ENCODE measurements at places on chromosomes 11 and 22.

DNA sequence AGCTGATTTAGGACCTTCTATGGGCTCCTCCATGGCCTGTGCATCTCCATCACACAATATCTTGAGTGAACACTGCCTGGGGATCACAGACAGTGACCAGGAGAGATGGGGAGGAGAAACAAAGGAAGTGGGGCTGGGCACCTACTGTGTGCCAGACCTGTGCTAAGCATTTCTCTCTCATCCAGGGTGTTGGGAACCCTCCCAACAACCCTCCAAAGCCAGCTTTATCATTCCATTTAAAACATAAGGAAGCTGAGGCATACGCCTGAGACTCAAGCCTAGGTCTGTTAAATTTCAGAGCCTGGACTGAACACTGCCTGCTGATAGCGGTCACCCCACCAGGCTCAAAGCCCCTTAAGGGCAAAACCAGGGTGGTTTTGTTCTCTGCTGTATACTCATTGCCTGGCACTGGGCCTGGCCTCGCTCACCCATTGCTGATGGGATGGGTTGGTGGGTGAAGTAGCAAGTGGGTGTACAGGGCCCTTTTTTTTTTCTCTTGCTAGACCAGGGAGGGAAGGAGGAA lies 130.1 kb downstream of the MN1 start:
- DNase-seq = no peak

GRCh38 chr22:39139933-39140332 lies 12.5 kb downstream of the CBX7 start:
- no peak for DNase-seq

GRCh38 chr11:115522302-115522701 lies 18.1 kb upstream of the CADM1 start:
- DNase-seq = no peak

GRCh38 chr22:23305922-23306374 lies 125.6 kb downstream of the BCR start:
- DNase-seq = no peak

DNA sequence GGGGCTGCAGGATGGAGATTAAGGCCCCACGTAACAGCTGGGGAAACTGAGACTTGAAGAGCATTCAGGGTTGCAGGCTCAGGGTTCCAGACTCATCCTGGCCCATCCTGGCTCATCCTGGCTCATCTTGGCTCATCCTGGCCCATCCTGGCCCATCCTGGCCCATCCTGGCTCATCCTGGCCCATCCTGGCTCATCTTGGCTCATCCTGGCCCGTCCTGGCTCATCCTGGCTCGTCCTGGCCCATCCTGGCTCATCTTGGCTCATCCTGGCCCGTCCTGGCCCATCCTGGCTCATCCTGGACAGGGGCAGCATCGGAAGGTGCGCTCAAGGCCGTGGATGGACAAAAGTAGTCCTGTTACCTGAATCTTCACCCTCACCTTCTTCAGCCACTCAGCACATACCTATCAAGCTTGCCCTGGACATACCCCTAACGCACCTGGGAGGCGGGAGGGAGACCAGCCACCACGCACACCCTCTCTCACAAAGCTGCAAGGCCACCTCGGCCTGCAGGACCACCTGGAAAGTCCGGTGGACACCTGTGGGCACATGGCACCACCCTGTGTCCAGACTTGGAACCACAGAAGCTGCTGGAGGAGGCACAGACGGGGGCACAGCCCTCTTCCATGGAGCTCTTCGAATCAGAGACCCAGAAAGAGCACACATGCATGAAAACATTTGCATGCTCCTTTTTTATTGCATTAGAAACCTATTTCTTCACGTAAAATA lies 20.3 kb upstream of the NLRP6 start:
- DNase-seq = no peak

GRCh38 chr11:45669146-45669545 lies 3.7 kb upstream of the CHST1 start:
- DNase-seq = no peak

DNA sequence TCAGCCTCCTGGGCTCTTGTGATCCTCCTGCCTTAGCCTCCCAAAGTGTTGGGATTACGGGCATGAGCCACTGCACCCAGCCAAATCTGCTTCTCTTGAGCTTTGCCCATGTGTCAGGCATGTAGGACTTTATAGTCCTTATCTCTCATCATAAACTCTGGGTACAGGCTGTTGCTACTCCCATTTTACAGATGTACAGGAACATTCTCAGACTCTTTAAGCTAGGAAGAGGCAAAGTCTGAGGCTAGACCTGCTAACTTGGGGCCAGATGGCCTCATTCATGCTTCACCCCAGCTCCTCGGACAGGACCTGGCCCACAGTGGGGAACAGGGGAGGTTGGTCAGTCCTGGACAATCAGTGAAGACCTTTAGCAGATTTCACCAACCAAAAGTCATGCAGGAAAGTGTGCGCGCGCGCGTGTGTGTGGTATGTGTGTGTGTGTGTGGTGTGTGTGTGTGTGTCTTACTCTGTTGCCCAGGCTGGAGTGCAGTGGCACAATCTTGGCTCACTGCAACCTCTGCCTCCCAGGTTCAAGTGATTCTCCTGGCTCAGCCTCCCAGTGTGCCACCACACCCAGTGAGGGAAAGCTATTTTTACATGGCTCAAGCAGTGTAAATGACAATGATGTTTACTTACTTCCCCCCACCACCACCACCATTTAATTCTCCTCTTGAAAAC lies 23.8 kb downstream of the YDJC start:
- DNase-seq = no peak

DNA sequence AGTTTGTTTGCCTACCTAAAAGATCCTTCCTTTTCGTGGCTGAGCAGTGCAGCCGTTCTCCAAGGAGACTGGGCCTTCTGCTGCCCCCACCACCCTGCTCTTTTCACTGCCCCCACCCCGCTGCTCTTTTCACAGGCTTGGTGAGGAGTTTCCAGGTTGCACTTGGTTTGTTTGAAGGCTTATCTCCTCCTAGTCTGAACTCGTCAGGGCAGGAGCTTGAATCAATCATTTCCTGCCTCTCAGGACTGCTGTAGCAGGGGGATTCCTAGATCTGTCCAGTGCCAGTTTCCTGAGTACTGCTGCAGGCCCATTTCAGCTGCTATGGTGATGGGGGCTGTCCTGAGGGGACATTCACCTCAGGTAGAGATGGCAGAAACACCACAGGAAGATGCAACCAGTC lies 10.0 kb downstream of the MED15 start:
- DNase-seq = no peak

- no peak for DNase-seq
These were observed 1.9 kb downstream of the NUMA1 start for GRCh38 chr11:72078477-72078876.

GRCh38 chr11:41459465-41460401 lies at the start of gene LRRC4C:
Gene LRRC4C (minus strand): TSS chr11:41459652.
- DNase-seq = no peak

DNA sequence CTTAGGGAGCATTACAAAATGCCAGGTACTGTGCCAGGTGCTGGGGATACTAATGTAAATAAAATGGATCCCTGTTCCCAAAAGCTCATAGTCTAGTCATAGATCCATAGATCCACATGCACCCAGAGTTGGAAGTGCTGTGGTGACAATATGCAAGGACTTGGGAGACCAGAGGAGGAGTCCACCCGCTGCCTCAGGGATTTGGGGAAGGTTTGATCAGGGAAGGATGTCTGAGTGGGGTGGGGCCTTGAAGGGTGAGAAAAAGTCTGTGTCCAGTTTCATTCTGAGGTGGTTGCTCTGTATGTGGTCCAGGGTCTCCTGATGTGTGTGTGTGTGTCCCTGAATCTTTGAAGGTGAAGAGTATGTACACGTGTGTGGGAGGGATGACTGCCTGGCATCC lies 9.2 kb downstream of the SOX10 start:
- no peak for DNase-seq

- DNase-seq = no peak
These were observed 100.0 kb downstream of the TMEM135 start for GRCh38 chr11:87137711-87138110.

- DNase-seq = no peak
These were observed 4.2 kb downstream of the LGR4 start for GRCh38 chr11:27468209-27468994.

DNA sequence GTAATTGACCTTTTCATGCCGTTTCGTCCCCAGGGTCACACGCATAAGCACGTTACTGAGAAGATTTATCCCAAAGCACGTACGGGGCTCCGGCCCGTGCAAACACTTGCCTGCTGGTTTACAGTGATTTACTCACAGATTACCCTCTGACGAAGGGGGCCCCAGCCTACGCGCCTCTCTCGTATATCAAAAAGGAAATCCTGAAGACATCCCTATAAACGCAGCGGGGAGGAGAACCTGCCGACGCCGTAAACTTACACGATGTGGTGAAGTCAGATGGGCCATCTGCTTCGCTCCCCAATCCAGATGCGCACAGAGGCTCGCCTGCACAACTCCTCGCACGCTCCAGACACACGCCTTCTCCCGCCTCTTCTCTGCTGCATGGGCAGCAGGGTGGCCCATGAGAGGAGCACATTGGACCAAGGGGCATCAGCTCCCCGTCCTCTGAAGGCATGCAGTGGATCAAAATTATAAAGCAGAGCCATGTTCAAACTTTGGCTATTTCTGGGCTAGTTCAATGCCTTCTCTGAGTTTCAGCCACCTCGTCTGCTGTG lies 123.6 kb downstream of the MN1 start:
- no peak for DNase-seq

DNA sequence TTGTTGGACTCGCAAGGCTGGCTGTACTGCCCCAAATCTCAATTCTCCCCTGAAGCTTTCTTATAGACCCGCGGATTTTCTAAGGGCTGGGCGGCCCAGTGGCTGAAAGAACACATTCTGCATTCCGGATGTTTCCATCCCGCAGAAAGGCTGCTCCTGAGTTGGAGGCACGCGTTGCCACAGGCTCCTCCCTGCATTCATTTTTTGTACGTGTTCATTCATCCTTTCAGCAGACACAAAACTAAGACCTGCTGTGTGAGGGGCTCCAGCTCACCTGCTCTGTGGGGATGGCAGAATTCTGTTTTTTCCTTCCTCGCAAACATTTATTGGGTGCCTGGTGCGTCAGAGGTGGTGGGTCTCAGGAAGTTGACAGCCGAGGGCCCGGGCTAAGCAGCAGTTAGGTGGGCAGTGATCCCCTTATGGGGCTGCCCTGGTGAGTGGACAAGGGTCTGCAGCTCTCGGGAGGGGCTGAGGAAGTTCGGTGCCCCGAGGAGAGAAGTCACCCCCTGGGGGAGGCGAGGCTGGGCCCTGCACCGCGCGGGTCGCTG lies 23.7 kb downstream of the SHANK3 start:
- no peak for DNase-seq

DNA sequence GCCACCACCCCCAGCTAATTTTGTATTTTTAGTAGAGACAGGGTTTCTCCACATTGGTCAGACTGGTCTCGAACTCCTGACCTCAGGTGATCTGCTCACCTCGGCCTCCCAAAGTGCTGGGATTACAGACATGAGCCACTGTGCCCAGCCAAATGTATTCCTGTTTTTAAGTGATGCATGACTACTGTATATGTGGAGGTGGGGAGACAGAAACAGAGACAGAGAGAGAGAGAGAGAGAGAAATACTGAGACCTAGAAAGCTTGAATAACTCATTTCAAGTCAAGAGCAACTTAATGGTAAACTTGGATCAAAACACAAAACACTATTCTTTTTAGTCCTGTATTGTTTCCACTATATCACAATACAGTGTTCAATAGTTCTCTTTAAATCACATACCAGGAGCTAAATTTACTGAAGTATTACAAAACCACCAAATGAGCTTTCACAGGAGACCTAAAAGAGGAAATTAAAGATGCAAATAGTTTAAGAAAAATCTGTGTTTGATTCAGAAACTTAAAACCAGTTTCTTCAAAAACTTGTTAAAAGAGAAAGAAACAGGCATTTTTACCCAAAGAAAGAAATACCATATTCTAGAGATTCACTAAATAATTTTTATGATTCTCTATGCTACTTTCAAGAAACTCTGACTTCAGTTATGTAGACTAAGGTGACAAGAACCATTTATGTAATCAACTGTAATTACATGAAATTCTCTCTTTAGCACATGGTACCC lies 188.7 kb downstream of the ETS1 start:
- DNase-seq = no peak

DNA sequence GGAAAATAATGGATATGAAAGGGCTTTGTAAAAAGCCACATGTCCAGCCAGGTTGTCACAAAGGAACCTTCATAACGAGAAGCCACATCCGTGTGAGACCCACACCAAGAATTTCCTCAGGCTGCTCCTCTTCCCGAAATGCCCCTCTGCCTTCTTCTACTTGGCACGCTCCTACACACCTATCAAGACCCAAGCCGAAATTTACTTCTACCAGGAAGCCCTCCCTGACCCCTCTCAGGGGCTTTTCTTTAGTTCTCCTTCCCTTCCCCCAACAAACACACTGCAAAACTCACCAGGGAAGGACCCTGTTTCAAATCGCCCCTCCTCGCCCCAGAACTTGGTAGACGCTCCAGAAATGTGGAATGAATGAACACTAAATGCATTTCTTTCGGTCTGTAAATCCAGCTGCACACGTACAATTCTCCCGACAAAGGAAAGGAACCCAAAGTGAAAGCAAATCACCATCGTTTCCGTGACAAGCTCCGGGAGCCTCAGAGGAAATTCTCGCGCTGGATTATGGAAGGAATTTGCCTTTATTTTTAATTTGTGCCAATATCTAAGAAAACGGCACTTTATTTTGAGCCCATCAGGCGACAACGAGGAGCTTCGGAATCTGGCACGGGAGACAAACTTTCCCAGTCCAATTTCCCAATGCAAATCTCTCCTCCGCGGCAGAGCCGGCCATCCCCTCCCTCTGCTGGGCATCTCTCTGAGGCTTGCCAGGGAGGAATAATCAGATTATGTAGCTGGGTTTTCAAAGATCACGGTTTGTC lies 13.2 kb upstream of the SHISAL1 start:
- no peak for DNase-seq

GRCh38 chr22:33275073-33275443 lies 216.9 kb upstream of the SYN3 start:
- DNase-seq = no peak

GRCh38 chr11:22984045-22984444 lies 123.8 kb upstream of the CCDC179 start:
- DNase-seq = no peak

DNA sequence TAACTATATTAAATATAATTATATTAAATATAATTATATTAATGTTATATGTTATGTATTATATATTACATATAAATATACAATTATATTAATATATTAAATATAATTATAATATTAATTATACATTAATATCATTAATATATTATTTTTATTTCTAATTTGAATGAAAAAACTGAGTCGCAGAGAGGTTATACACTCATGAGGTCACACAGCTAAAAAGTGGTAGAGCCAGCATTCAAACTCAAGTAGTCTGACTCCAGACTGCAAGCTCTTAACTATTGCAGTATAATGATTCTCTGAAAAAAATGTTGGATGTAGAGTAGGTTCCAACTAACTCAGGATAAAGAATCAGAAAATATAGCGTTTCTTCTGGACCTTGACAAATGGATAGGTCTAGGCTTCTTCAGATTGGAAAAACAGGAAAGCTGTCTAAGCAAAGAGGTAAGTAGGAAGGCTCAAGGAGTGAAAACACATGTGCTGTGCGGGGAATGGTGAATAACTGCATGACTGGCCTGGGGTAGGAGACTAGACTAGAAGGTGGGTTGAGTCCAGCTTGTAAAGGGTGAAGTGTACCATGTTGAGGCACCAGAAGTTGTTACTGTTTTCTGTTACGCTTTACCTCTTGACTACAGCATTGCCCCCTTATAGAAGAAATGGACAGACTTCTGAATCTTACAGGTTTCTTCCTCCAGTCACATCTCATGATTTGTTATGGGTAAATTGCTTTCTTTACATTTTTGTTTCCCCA lies 80.3 kb downstream of the TRIM44 start:
- DNase-seq = no peak

All from activated T-helper 1 cell treated with Interleukin-2 at 50 U/mL for 16 hours (primary cell).